ENCODE measurements at places on chromosomes 16 and 17.

- no peak for DNase-seq
Observed at GRCh38 chr16:73891129-73891542, 405.5 kb upstream of the PSMD7 start.

DNA sequence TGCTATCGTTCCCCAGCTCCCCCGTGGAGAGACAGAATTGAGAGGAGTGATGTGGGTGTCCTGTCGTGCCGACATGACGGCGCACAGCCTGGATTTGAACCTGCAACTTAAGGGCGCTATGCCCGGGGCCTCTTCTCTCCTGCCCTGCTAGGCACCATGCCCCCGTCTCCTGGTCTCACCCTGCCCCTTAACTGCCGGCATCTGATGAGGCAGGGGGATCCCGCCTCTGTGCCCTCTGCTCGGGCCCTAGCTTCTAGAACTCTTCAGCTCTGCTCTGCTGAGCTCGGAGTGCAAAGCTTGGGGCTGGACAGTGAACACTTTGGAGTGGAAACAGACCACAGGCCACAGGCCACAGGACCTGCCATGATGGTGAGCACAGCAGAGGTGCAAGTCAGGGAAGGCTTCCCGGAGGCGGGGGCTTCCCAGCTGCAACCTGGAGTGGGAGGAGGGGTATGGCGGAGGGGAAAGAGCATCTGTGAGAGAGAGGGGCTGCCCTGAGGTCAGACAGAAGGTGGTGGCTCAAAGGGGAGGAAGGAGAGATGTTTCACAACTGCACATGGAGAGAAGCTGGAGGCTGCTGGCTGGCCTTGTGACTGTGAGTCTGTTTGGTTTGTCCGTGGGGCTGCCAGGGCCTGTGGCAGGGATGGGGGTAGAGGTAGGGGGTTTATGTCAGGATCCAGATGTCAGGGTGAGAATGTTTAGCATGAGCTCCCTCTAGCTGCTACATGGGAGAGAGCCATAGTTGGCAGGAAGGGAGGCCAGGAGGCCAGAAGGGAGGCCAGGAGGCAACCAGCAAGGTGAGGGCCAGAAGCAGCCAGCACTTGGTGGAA lies 107.8 kb downstream of the CRLF3 start:
- DNase-seq, result no peak

DNA sequence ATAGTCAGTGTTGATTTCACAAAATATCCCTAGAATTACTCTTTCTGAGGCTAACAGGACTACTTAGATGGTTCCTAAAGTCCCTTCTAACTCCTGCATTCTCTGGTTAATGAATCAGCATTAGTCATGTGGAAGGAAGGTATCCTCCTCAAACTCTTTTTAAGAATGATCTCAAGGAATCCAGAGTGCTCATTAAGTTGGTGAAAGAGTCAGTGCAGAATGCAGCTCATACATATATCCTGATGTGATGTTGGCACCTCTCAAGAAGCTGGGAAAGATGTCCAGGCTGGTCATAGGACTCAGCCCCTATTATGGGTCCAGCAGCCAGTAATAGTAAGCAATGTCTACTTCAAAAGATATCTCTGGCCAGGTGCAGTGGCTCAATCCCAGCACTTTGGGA lies 65.5 kb downstream of the PIGL start:
- DNase-seq, result no peak

DNA sequence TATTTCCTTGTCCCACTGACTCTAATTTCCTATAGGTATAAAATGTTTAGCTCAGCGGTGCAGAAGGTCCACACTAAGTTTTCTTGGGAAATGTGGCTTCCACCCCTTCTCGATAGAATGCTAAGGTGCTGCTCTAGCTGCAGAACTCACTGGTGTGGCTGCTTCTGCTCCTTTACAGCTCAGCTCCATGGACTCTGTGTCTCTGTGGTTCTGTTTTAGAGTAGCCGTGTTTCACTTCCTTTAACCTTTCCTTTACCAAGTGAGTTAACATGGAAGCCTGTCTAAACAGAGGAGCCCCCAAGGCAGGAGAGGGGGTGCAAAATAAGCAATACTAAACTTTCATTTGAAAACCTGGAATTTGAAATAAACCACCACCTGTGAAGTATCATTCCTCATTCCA lies 65.3 kb downstream of the SPECC1 start:
- no peak for DNase-seq
